ENCODE measurements at places on chromosomes 4 and X. TPM values are rescaled to one million over a fixed set of nuclear protein-coding genes. Genes with fewer than 3 reads are reported as not detected.

GRCh38 chr4:76659103-76659490 lies 224.1 kb downstream of the SHROOM3 start:
- peak; percentile 55 for DNase-seq
- H3K36me3 ChIP-seq = no peaks in the 10 kb centered on the region
- no peak overlapping the region for H3K4me3 ChIP-seq
- peak overlapping the region; percentile 81 for H3K27ac ChIP-seq
- peaks cover 17% of the 10 kb centered on the region for H3K4me1 ChIP-seq

DMRTC1B gene
- not detected for total RNA-seq

DNA sequence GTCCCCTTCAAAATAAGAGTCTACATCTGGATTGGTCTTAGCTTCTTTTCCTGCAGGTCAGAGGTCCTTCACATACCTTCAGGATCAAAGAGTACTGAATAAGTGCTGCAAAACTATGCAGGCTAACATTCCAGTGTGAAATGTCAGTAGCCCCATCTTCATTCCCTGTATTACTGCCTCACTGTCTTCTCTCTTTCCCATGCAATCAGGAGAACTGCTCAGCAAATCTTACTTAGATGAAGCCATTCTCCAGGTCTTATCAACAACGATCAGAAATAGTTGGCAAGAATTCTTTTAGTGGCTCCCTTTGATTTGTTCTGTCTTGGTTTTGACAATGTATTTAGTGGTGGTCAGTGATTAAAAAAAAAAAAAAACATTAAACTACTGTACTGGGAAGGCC lies 26.0 kb upstream of the IQCM start:
- no peak overlapping the region for H3K4me3 ChIP-seq
- H3K27me3 ChIP-seq = no peaks in the 10 kb centered on the region
- no peak for DNase-seq
- H3K4me1 ChIP-seq = no peaks in the 10 kb centered on the region
- H3K27ac ChIP-seq = no peak overlapping the region

DNA sequence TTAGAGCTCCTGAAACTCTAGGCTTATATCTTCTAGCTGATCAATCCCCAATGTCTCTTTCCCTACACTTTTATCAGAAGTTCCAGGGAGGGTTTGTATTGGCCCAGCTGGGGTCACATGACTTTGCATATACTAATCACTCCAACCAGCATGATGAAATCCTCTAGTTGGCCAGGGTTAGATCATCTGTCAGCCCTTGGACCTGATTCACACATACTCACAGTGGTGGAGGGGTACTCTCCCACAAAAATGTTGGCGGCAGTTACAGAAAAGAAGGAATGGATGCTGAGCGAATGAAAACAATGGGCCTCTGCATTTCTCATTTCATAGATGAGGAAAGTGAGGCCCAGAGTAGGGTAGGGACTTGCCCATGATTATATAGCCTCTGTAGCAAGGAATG lies 151.1 kb downstream of the PJA1 start:
- H3K27ac ChIP-seq = no peak overlapping the region
- DNase-seq = peak; percentile 78
- H3K4me3 ChIP-seq = no peak overlapping the region
- H3K36me3 ChIP-seq = no peaks in the 10 kb centered on the region
- peaks cover 1% of the 10 kb centered on the region for H3K4me1 ChIP-seq

AFM gene
- not detected for total RNA-seq

DNA sequence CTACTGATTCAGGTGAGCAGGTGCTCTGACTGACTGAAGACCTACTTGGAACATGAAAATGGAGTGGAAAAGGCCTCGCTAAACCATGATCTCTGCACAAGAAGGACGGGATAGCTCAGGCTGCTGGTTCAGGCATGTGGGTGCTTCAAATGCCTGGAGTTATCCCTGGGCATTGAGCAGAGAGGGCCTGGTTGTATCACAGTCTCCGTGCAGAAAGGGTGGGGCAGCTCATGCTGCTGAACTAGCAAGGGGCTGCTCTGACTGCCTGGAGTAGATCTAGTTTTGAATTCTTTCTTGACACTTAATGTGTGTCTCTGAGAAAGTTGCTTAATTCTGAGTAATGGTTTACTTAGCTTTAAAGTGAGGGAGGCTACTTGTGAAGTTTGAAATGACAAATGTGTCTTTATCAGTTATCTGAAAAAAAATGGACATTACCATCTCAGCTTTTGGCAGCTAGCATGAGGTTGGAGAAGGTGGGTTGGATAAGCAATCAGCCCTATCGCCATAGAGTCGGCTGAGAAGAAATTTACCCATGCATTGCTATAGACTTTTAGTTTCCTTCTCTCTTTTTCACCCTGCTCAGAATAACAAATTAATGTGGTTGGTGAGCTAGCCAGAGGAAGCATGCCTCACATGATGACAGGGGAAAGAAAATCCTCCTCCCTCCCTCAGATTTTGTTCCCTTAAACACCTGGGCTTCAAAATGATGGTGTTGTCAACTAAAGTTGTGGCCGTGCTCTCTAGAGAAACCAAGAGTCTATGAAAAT lies 832.4 kb downstream of the STIM2 start:
- no peaks in the 10 kb centered on the region for H3K36me3 ChIP-seq
- DNase-seq = no peak
- no peak overlapping the region for H3K27ac ChIP-seq
- H3K4me1 ChIP-seq = no peaks in the 10 kb centered on the region

- H3K27me3 ChIP-seq = no peaks in the 10 kb centered on the region
- no peak overlapping the region for H3K27ac ChIP-seq
- no peaks in the 10 kb centered on the region for H3K4me1 ChIP-seq
- no peak overlapping the region for H3K4me3 ChIP-seq
Measured at GRCh38 chrX:149908308-149908707, 21.1 kb upstream of the HSFX4 start.

RRH gene
- total RNA-seq = not detected

LIN54 gene
- 23.9 TPM for total RNA-seq

DNA sequence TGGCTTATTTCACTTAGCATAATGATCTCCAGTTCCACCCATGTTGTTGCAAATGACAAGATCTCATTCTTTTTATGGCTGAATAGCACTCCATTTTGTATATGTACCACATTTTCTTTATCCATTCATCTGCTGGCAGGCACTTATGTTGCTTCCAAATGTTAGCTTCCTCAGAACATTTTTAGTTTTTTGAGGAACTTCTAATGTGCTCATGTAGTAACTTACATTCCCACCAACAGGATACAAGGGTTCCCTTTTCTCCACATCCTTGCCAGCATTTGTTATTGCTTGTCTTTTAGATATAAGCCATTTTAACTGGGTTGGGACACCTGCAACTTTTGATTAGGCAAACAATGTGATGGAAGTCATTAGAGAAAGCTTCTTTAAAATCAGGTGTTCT lies 454.2 kb downstream of the NLGN4X start:
- no peak overlapping the region for H3K27ac ChIP-seq
- no peaks in the 10 kb centered on the region for H3K36me3 ChIP-seq
- no peak for DNase-seq
- no peaks in the 10 kb centered on the region for H3K4me1 ChIP-seq
- H3K4me3 ChIP-seq = no peak overlapping the region

DNA sequence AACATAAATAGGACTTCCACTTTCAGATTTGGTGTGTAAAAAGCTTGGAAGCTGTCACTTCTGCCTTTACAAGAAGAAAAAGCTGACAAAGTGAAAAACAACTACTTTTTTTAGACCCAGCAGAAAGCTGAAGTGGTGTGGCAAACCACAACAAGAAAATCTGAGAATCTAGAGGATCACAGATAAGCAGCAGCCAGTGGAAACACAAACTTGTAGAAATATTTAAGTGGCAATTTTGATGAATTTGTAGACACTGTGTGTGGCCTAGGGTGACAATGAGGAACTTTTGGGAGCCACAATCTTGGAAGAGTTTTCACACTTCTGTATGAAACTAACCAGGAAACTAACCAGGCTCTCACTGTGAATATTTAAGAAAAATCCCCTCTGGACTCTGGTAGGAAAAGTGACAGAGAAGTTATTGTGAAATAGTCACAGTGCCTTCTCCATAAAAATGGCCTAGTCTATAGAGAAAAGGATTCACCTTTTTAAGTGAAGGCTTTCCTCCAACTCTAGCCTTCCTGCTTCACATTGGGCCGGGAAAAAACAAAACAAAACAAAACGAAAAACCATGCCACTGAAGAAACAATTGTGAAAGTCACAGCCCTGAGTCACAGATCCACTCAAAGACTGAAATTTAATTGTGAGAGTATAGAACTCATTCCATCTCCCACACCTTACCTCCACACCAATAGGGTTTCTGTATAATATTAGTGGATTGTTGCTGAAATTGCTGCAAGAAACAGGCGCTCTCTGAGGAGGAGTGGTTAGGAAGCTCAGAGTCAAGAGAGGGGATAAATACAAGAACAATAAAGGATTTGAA lies 26.7 kb upstream of the GUCY1A1 start:
- H3K4me3 ChIP-seq = no peak overlapping the region
- DNase-seq = no peak
- H3K27ac ChIP-seq = no peak overlapping the region
- no peaks in the 10 kb centered on the region for H3K4me1 ChIP-seq

GRCh38 chr4:140056015-140056414 lies 98.0 kb downstream of the MAML3 start:
- H3K4me3 ChIP-seq = no peak overlapping the region
- no peak overlapping the region for H3K27ac ChIP-seq
- peaks cover 7% of the 10 kb centered on the region for H3K4me1 ChIP-seq
- H3K27me3 ChIP-seq = no peaks in the 10 kb centered on the region

DNA sequence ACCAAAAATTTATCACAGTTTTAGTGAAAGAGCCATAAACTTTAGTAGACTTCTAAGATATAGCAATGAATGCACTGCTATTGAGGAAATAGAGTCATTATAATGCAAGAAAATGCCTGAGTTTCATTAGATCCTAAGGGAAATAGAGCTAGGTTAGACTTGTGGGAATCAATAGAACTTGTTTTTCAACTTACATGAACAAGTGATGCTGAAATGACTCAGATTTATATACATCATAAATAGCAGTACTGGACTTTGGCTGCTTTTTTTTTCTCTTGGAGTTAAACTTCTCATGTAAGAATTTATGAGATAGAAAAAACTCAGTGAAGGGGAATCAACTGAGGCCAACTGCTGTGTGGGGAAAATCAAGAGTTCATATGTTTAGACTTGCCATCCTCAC lies 216.5 kb upstream of the AADAT start:
- H3K27me3 ChIP-seq = no peaks in the 10 kb centered on the region
- H3K4me1 ChIP-seq = no peaks in the 10 kb centered on the region
- H3K36me3 ChIP-seq = no peaks in the 10 kb centered on the region
- H3K27ac ChIP-seq = no peak overlapping the region

TKTL1 gene
- total RNA-seq = not detected

DNA sequence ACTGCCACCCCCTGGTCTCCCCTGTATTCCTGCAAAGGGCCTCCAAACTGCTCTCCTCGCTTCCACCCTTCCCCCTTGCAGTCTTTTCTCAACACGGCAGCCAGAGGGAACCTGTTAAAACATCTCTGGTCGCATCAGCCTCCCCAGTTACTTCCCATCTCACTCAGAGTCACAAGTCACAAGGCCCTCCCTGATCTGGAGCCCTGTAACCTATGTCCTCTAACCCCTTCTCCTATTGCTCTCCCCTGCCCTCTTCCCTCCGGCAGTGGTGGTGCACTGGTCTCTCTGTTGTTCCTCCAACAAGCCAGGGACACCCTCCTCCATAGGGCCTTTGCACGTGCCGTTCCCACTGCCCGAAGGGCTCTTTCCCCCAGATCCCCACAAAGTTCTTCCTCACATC lies 73.2 kb downstream of the SH3KBP1 start:
- no peaks in the 10 kb centered on the region for H3K27me3 ChIP-seq
- no peaks in the 10 kb centered on the region for H3K36me3 ChIP-seq
- H3K4me1 ChIP-seq = peaks cover 6% of the 10 kb centered on the region
- no peak overlapping the region for H3K4me3 ChIP-seq

PAGE4 gene
- not detected for total RNA-seq

DNA sequence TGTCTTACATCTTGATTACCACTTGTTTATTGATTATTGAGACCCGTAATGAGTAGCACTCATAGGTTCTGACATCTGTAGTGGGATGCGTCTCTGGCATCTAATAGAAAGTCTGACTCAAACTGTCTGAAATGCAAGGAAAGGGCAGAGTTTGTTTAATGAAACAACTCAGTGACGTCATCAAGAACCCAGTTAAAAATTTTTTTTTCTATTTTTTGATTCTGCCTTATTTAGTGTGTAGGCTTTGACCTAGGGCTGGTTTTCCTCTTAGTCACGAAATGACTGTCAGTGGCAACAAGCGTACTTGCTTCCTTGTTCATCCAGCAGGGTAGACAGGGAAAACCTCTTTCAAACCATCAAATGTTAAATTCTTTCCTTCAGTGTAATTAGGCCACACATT lies 3.1 kb upstream of the CDKL5 start:
- no peak overlapping the region for H3K4me3 ChIP-seq
- no peaks in the 10 kb centered on the region for H3K36me3 ChIP-seq
- H3K27ac ChIP-seq = peak overlapping the region; percentile 99

DNA sequence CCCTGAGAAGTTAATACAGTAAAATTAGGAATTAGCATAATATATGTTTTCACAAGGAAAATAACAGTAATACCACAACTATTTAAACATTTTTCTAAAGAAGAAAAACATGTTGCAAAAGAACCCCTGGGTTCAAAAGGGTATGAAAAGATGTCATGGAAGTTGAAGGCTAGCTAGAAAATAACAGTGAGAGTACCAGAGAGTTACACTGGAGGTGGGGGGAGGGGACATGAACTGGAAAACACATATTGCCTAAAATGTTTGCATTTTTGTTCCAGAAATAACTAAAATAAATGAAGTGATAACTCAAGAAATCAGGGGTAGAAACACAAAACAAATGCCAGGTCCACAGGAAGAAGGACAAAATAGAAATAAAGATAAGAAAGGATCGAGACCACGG lies 336.6 kb upstream of the MAD2L1 start:
- no peak for DNase-seq
- no peaks in the 10 kb centered on the region for H3K4me1 ChIP-seq
- no peaks in the 10 kb centered on the region for H3K27me3 ChIP-seq
- H3K4me3 ChIP-seq = no peak overlapping the region

DNA sequence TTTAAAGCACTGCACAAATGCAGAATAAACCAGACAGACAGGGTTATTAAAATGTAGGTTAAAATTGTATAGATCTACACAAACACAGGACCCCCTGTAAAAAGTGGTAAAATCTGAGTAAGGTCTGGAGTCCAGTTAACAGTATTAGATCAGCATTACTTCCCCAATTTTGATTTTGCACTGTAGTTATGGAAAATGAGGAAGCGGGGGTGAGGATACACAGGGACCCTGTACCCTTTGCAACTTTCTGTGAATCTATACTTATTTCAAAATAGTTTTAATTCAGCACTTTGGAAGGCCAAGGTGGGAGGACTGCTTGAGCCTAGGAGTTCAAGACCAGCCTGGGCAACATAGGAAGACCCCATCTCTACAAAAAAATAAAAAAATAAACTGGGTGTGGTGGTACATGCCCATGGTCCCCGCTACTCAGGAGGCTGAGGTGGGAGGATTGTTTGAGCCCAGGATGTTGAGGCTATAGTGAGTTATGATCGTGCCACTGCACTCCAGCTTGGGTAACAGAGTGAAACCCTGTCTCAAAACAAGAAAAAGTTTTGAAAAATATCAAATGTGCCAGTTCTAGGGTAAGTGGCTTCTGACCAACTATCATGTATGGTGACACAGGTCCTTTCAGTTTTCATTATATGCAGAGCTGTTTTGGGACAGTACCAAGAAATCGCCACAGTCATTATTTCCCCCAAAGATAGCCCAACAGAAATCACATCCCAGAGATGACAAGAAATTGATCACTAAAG lies 17.7 kb downstream of the SEL1L3 start:
- DNase-seq = no peak
- H3K4me1 ChIP-seq = peaks cover 1% of the 10 kb centered on the region
- no peaks in the 10 kb centered on the region for H3K27me3 ChIP-seq
- H3K27ac ChIP-seq = no peak overlapping the region
- H3K4me3 ChIP-seq = no peak overlapping the region

- DNase-seq = no peak
- no peak overlapping the region for H3K27ac ChIP-seq
- no peak overlapping the region for H3K4me3 ChIP-seq
- H3K27me3 ChIP-seq = no peaks in the 10 kb centered on the region
Measured at GRCh38 chrX:123336666-123337065, 152.6 kb downstream of the GRIA3 start.

P2RY8 gene
- not detected for total RNA-seq

All from IMR-90 (cell line).